ENCODE measurements at places on chromosomes 3 and 15.

- peak; percentile 6 for DNase-seq
These were observed 282.9 kb downstream of the NTRK3 start for GRCh38 chr15:87973501-87974215.

- no peak for DNase-seq
These were observed 39.7 kb downstream of the CYP11A1 start for GRCh38 chr15:74327756-74328155.

GRCh38 chr3:66396888-66397287, 103.9 kb downstream of the LRIG1 start:
- DNase-seq: no peak

- no peak for DNase-seq
These were observed 468.3 kb downstream of the EPHB1 start for GRCh38 chr3:135263331-135263730.

GRCh38 chr3:189766416-189766815, 135.2 kb downstream of the TP63 start:
- DNase-seq: no peak

DNA sequence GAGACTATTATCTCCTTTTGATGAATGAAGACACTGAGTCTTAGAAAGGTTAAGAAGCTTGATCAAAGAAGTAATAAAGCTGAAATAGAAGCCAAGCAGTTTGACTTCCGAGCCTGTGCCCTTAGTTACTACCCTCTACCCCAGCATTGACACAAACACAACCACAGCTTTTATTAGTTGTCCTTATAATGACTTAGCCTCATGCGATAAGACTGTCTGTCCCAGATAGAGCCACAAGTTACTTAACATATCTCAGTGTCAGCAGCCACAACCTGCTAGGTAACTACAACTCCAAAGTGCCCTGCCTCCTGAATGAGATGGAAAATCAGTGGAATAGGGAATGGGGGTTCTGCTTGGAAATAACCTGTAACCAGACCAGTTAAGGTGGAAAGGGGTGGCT, 781.6 kb upstream of the CFAP20DC start:
- DNase-seq: no peak

DNA sequence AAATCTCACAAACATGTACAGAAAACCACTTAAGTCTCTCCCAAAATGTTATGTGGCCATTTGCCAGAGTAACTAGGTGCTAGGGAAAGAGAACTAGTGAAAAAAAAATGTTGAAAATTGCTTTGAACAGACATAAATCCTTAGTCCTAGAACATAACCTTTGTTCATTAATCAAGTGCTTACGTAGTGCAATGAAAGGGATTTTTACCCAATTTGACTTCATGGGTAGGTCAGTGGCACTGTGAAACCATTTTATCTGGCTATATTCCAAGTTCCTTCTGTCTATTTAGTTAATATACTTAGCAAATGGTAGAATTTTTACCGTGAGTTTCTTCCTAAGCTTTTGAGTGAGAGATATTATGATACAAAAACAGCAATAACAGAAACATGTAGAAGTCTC, 209.4 kb downstream of the DIPK2A start:
- no peak for DNase-seq

- no peak for DNase-seq
These were observed 3.6 kb downstream of the GADL1 start for GRCh38 chr3:30890907-30891306.
